ENCODE measurements at places on chromosomes 16 and 17.
A peak's percentile ranks its signal among the peaks of the same experiment; 100 is the strongest.

DNA sequence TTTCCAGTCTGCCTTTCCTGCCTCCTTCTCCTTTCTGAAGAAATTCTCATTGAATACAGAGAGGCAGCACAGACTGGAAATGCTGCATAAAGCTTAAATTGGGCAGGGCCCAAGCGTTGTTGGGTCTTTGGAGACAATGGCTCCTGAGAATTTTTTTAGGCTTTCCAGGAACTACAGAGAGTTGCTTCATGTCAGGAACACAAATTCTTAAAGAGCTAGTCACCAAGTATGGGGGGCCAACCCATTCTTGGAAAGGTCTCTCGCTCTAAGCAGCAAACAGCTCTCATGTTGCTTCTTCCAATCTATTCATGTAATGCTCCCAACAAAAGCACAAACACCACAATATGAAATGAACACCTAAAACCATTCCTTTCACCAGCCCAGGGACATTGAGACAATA, 6.9 kb downstream of the HNF1B start:
- DNase-seq, result no peak

DNA sequence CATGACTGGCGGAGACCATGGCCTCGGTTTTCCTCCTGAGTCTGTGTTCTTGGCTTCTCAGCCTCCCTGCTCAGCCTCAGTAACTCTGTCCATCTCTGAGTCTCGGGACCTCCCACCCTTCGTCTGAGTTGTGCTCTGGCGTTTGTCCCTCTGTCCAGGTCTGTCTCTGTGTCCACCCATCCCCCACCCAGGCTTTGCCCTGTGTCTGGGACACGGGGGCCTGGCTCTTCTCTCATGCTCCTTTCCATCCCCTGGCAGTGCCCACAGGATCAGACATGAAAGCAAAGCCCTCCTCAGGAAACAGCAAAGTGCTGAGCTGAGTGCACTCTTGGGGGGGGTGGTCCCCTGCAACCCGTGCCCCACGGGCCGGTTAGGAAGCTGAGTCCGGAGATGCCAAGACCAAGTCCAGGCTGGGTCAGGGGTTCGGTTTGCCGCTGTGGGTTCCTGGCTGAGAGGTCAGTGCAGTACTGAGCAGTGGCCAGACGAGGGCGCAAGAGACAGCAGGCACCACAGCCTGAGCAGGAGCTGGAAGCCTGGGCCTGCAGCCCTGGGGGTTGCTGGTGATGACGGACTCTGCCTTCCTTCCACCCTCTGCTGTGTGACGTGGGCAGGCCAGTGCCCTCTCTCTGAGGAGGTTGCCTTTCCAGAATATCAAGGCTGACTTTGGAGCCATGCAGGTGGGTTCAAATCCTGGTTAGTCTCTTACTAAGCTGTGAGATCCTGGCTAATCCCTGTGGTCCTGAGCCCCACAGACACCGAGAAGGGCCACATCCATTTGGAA, 2.5 kb downstream of the P2RX1 start:
- peak; percentile 59 for DNase-seq

DNA sequence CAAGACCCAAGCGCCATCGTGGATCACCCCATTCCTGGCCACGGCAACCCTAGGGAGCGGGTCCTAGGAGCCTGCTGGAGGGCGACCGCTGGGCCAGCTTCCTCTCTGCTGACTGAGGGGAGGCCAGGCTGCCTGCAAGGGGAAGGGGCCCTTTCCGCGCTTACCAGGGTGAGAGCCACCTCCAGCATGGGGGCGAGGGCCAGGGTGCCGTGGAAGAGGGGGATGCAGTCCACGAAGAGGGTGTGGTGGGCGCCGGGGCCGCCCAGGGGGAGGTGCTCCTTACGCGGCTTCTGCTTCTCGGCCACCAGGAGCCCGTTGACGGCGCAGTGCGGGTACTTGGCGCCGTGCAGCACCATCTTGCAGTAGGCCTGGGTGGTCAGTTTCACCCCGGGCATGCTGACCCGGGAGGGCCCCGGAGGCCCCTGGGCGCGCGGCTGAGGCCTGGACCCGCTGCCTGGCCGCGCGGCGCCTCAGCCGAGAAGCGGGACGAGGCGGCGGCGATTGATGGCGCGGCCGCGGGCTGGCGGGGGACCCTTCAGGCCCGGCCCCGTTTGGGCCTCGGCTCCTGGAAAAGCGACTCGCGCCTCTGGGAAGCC, 345 bp downstream of the EMC8 start:
- no peak for DNase-seq

DNA sequence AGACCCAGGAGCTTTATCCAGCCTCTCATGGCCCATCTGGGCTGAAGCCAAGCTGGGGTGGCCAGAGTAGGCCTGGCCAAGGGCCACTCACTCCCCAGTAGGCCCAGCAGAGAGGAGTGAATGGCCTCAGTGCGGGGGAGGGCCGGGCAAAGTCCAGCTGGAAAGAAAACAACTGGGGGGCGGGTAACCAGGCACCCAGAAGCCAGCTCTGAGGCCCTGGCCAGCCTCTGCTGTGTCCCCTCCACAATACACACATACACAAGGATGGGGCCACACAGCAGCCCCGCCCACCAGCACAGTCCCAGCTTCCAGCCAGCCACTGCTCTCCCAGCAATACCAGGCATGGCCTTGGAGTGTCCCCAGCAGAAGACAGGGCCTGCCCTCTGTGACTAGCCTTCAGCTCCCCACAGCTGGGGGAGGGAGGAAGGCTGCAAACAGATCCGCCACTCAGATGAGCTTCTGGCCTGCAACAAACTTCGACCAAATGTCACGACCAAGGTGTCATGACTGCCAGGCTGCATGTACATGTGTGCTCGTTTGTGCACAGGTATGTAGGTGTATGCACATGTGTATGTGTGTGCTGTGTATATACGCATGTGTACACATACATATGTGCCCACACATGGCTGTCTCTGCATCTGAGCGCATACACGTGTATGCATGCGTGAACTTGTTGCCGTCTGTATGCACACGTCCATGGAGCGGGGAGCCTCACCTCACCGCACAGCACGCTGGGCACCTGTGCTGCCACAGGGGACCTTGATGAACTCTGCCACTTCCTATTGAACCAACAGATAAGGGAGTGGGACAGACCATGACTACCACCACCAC, 5.0 kb downstream of the CARHSP1 start:
- DNase-seq, result no peak

DNA sequence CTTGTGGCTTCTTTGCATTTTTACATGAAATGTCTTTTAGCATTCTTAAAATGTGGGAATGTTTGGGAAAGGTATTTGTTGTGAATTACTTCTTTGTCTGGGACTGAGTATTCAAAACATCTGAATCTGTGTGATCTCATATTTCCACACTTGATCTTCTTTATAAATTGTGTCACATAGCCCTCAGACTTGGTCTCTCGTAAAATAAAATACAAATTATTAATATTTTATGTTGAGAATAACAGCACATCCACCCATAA, 81.9 kb downstream of the TUBD1 start:
- DNase-seq, result no peak

DNA sequence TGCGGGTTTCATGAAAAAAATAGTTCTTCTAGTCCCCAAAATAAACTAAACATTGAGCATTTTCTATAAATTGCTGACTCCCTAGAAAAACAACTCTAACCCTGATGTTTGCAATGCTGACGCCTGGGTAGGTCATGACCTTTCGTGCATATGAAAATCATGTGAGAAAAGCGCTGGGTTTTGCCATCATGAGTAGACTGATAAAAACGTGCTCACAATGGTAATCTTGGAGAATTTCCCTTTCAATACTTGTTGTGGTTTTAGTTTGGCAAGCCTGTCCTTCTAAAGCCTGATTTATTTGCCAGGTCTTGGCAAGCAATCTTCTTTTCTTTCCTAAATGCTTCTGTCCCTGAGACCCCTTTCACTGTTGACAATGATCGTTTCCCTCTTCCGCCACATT, 4.0 kb upstream of the CLEC10A start:
- no peak for DNase-seq
